ENCODE measurements at places on chromosomes 5 and 9. TPM values are rescaled to one million over a fixed set of nuclear protein-coding genes. Genes with fewer than 3 reads are reported as not detected.

Gene SOWAHA
- not detected for total RNA-seq

Gene KCTD16
- 0.05 TPM for total RNA-seq

Gene HRCT1
- total RNA-seq: 2.0 TPM

Gene CDKN2A
- 40.8 TPM for total RNA-seq

Gene KCNIP1
- 0.20 TPM for total RNA-seq

Gene SPINK6
- total RNA-seq: not detected

Gene PCDHGB3
- 0.67 TPM for total RNA-seq

Gene HNRNPAB
- total RNA-seq: 191 TPM

Gene BNIP1
- 11.4 TPM for total RNA-seq

Gene DIPK1B
- total RNA-seq: 151 TPM

Gene ADRA1B
- 1.3 TPM for total RNA-seq

Gene RNF183
- total RNA-seq: not detected

Gene IRX2
- not detected for total RNA-seq

Gene ARSI
- 0.49 TPM for total RNA-seq

Gene GKAP1
- 1.3 TPM for total RNA-seq

Gene RANBP3L
- not detected for total RNA-seq

Gene EPB41L4B
- 0.39 TPM for total RNA-seq

Gene PDLIM4
- 40.4 TPM for total RNA-seq

Gene LRRC70
- 19.9 TPM for total RNA-seq

Gene CNTNAP3B
- 22.2 TPM for total RNA-seq

Gene DND1
- total RNA-seq: 0.10 TPM

Gene SEMA4D
- total RNA-seq: 1.3 TPM

Gene TRIM36
- 1.7 TPM for total RNA-seq

Gene GABRA1
- not detected for total RNA-seq

Gene PFN3
- total RNA-seq: not detected

Gene CEP72
- 3.5 TPM for total RNA-seq

Gene GCNT4
- 0.44 TPM for total RNA-seq

Gene SHISAL2B
- not detected for total RNA-seq

Gene CDH10
- under 0.01 TPM for total RNA-seq

Gene ENHO
- not detected for total RNA-seq

Gene SLC9A3
- 4.2 TPM for total RNA-seq

Data from mammary microvascular endothelial cell (primary cell).